Cortex of kidney (tissue), 1 donor: ENCODE measurements at places on chromosomes 7 and 10.

DNA sequence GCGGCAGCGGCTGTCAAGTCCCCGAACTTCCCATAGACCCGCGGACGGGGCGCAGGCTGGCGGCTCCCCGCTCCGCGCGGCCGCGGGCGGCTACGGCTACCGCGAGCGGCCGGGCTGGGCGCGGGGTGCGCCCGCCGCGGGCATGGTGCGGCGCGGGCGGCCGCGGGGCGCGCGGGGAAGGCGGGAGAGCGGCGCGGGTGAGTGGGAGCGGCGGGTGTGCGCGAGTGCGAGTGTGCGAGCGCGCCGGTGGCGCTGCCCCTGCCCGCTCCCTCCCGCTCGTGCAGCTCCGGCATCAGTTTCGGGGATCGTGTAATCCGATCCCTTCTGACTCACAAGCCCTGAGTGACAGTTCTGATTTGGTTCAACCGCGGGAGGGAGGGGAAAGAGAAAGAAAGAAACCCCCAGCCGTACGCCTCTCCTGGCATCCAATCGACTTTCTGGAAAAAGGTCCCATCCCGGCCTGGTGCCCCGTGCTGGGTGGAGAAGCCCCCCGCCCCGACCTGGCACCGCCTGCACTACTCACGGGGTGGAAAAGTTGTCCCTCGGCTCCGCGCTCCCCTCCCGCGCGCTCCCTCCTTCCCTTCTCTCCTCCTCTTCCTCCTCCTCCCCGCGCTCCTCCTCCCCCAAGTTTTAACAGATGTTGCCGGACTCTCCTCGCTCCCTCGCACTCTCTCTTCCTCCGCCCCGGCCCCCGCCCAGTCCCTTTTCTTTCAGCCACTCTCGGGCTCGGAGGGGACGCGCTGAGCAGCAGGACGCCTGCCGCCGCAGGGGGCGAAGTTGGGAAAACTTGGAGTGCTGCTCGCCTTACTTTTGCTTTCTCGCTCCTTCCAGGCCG, at the start of gene GLI3:
Gene GLI3, minus strand, starts transcription at position 234 of the 835 bp plus-strand sequence. CDS start 13,956 bp downstream, outside the sequence.
- no peak for DNase-seq

DNA sequence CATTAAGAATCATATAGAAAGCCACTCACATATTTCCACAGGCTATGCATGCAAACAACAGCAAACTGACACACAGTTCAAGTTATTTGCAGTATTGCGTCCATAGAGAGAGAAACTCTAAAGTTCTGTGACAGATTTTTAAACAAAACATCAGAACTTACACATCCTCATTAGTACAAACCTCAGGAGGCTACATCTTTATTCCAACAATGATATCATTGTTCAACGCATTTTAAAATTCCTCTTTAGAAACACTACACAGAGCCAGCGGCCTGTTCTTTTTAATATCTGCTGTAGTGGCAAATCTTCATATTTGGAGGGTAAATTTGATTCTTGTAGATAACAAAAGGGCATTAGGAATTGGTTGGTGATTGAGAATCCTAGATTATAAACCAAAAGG, 55.9 kb upstream of the NFE2L3 start:
- DNase-seq: no peak

GRCh38 chr10:86339226-86339865, 27.2 kb downstream of the GRID1 start:
- DNase-seq: no peak

DNA sequence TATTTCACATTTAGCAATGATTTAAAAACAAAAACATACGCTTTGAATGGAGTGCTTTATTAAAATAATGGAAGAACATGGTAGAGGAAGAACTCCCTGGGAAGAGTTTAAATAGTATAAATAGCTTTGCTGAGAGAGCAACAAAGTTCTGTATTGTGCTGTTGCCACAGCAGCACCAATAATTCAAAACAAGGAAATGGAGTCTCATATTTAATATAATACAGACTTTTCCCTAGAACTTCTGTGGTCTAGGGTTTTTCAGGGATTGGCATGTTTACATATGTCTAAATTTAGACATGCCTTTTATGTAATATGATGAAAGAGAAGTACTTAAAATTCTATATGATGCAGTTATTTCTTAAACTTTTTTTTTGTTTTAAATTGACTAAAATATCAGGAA, 217.2 kb upstream of the HDAC9 start:
- no peak for DNase-seq

DNA sequence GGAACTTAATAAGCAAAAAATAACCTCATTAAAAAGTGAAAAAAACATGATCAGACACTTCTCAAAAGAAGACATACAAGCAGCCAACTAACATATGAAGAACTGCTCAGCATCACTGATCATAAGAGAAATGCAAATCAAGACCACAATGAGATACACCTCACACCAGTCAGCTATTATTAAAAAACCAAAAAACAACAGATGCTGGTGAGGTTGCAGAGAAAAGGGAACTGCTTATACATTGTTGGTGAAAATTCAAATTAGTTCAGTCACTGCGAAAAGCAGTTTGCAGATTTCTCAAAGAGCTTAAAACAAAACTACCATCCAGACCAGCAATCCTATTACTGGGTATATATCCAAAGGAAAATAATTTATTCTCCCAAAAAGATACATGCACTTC, 513.3 kb downstream of the MDFIC start:
- no peak for DNase-seq

- no peak for DNase-seq
These were observed 24.3 kb downstream of the PPP2R2D start for GRCh38 chr10:131925011-131925649.

DNA sequence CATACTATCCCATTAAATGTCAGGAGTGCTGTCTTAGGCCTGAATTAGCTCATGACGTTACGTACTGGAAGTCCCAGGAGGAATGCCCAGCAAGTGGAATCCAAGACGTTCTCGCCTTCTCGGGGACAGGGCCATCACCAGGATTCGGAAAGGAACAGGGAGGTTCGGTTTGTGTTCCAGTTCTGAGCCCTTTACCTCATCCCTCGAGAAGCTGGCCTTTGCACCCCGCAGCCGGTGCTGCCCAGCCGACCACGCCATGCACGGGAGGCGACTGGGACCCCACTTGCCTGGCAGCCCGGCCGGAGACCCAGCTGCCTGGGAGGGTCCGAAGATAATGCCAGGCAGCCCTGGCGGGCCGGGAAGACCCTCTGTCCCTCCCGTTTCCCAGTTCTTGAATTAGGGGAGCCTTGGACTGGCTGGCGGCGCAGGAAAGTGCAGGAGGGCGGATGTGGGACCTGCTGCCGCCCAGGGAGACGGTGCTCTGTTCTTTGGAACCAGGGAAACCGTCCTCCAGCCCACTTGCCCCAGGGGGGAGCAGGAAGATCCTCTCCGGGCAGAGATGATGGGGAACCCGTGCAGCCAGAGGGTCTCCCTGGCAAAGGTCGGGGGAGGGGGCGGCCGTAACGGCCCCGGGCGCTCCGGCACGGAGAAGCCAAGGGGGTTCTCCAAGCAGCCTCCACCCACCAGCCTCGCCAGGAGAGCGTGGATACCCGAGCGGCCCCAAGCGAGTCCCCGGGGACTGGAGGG, 671 bp upstream of the CHST3 start:
- DNase-seq: no peak

- no peak for DNase-seq
These were observed 15.8 kb upstream of the UBE3C start for GRCh38 chr7:157122800-157123495.

GRCh38 chr7:27211764-27212204, 11.9 kb upstream of the HOXA13 start:
- DNase-seq: no peak

GRCh38 chr10:122263971-122264370, 7.1 kb upstream of the BTBD16 start:
- no peak for DNase-seq

DNA sequence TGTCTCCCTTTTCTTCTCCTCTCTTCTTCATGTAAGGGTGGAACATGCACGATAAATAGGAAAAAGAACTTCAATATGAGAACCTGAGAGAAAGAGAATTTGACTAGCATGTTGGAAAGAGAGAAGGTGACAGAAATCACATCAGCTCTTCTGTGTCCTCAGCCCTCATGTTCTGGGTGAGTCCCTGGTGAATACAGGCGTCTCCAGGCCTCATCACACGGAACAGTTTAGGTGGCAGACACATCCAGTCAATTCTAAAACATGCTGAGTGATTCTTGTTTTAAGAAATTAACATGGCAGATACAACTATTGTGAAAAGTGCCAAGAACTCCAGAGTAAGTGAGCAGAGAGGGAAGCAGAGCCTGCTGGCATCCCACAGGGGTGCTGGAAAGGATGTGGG, 96.1 kb downstream of the FAM107B start:
- DNase-seq: no peak

DNA sequence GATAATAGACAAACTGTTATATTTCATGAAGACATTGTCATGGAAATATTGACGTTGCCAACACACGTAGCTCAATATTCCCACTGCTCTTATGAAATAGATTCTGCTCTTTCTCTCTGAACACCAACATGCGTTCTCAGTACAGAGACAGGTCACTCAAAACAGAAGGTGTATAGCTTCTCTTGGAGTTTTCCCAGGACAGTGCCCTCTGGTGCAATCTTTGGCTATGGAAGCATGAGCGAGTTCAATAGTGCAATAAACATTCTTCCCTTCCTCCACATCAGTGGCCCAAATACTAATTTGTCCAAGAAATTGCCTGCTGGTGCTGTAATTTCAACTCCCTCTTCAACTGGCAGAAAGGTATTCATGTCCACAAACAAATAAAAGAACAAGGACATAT, 145.3 kb downstream of the MAGI2 start:
- DNase-seq: no peak

- no peak for DNase-seq
These were observed 32.8 kb upstream of the SORCS3 start for GRCh38 chr10:104608091-104608828.

- DNase-seq: no peak
These were observed 205.9 kb downstream of the SEC23IP start for GRCh38 chr10:120098232-120098930.

- DNase-seq: no peak
These were observed 7.3 kb downstream of the MMP21 start for GRCh38 chr10:125768219-125768855.

GRCh38 chr7:155521743-155522398, 24.5 kb downstream of the CNPY1 start:
- DNase-seq: no peak

GRCh38 chr10:35025916-35026315, 64.2 kb downstream of the CUL2 start:
- DNase-seq: no peak

DNA sequence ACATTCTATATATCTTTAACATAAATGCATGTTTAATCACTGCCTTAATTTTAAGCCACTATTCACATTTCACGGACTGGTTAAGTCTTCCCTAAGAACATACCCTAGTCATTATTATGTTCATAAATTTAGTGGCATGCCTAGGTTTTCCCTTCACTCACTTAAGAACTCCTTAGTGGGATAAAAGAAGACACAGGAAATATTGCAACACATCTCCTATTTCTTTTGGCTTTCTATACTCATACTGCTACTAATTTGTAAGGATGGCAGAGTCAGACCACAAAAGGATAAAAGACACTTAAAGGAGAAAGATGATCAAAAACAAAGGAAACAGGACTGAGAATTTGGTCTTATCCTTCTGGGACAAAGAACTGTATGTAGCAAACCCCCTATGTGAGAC, 951.4 kb downstream of the SORCS3 start:
- no peak for DNase-seq
